Activated CD4-positive, alpha-beta T cell treated with anti-CD3 and anti-CD28 coated beads for 4 hours (primary cell): ENCODE measurements at places on chromosomes 2 and 18.

GRCh38 chr2:79740879-79741443 is 228.1 kb downstream of the CTNNA2 start:
- DNase-seq: no peak

DNA sequence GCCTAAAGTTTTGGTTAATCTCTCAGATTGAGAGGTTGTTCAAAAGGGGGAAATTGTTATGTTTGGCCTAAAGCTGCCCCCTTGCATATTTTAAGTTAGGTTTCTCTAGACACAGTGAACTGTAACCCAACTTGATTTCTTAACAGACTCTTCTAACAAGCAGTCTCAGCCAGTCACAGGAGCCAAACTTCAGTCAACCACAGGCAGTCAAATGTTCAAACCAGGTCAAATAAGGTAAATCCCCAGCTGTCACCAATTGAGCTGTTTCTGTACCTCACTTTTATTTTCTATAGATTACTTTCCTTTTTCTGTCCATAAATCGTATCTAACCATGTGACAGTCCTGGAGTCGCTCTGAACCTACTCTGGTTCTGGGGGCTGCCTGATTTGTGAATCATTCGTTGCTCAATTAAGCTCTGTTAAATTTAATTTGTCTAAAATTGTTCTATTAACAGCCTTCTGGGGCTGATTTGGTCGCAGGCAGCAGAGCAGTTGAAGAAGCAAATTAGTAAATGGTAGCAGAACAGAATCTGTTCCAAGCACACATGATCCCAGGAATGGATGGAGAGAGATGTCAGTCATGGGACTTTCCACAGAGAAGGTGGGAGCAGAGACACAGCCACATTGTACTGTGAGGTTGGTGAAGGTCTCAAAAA is 16.4 kb upstream of the NFU1 start:
- DNase-seq: no peak

- no peak for DNase-seq
These were observed 615.1 kb downstream of the IRS1 start for GRCh38 chr2:226184540-226184939.

- DNase-seq: no peak
These were observed 13.5 kb downstream of the DPP4 start for GRCh38 chr2:162060532-162060931.

DNA sequence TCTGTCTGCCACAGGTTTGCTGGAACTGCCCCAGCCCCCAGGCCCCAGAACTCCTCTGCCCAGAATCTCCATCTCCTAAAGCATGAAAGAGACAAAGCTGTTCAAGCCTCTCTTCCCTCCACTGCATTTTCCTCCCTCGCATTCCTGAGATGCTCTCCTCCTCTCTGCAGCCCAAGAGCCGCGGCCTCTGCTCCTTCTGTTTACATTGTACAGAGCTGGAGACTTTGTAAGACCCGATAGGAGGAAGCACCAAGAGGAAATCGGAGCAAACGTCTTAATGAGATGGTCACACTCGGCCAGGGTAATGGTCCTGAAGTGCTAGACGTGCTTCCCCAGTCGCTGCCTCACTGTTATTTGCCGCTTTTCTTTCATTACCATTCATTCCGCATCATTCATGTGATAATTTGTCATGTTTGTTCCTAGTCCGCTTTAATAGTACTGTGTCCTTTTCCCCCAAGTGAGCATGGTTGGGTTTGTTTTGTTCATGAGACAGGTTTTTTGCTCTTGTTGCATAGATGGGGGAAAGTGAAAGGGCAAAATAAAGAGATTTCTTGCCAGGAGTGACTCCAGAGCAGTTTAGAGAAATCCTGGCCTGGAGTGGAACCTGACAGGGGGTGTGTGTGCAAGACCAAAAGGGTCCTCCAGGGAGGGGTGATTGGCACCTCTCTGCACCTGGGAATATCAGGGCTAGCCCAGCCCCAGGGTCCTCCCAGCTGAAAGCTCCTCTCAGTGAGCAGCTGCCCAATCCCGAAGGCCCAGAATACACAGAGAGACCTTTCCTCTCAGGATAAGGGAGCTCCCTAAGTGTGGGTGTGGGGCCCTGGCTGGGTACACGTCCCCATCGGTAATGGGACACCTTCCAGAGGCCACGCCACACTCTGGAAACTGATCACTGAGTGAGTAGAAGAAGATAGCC is 44.9 kb upstream of the ID2 start:
- DNase-seq: no peak

- DNase-seq: no peak
These were observed 193.5 kb upstream of the TCF4 start for GRCh38 chr18:55781481-55781957.
